ENCODE measurements at places on chromosomes 4 and X. TPM values are rescaled to one million over a fixed set of nuclear protein-coding genes. Genes with fewer than 3 reads are reported as not detected.

DNA sequence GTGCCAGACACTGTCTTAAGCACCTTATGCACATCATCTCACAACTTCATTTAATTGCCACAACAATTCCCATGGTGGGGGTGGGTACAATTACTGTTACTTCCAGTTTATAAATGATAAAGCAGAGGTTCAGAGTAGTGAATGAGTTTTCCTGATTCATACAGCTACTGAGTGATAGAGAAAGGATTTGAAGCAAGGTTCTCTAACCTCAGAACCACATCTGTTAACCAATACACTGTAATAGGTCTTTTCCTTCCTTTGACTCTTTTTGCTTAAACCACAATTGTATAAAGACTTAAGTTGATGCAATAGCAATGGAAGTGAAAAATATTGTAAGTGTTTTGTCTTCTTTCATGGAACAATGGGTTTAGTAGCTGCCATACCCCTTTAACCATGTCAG is 43.5 kb upstream of the PAK3 start:
- DNase-seq = no peak

GRCh38 chrX:13470685-13470977 is 98.8 kb upstream of the EGFL6 start:
- DNase-seq = no peak

GRCh38 chrX:42022158-42022557 is 98.8 kb upstream of the CASK start:
- DNase-seq = no peak

Gene APLN
- polyA plus RNA-seq = 0.75 TPM

- DNase-seq = no peak
Observed at GRCh38 chr4:107115185-107115847, 79.2 kb upstream of the DKK2 start.

DNA sequence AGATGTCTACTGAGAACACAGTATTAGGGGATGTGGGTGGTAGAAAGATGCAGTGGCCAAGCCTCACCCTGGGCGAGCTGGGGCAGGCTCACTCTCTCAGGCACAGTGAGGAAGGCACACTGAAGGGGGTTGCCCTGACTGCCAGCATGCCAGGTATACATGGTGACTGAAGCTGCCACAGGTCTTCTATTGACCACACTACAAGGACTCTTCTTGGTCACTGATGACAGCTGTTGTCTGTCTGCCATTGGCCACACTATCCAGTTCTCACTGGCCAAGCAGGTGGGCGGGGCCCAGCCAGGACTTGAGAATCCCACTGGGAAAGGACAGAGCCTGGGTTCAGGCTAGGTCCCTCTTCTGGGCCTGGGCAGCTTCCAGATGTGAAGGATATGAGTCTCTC is 39.7 kb upstream of the TBC1D14 start:
- DNase-seq = no peak

DNA sequence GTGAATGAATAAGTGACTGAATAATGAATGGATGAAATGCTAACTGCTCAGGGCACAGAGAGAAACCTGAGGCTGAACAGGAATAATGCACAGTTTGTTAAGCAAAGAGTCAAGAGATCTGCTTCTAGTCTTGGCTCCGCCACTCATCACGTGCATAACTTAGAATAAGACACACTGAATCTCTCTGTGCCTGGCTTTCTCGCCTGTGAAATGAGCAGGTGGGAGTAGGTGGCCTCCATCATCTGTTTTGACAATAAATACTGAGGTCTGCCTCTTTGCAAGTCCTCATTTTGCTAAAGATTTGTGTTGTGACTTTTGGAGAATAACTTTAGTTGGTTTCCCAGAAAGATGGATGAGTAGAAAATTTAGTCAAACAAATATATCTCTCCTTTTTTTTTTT is 318.0 kb downstream of the FBXW7 start:
- no peak for DNase-seq

DNA sequence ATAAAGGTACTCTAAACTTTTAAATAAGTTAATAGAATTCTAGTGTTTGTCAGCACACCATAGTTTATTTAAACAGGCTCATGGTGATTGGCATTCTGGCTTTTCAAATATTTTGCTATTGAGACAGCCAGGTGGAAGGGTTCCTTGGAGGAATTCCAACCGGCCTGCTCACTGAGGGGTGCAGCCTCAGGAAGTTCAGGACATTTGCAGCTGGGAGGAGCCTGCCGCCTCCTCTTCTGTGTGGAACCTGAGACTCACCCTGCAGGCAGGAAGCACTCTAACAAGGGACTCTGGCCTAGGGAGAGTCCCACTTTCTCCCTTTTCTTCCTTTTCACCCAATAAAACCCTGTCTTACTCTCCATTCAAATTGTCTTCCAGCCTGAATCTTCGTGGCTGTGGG is 1328.0 kb downstream of the FSTL5 start:
- peak; percentile 22 for DNase-seq

DNA sequence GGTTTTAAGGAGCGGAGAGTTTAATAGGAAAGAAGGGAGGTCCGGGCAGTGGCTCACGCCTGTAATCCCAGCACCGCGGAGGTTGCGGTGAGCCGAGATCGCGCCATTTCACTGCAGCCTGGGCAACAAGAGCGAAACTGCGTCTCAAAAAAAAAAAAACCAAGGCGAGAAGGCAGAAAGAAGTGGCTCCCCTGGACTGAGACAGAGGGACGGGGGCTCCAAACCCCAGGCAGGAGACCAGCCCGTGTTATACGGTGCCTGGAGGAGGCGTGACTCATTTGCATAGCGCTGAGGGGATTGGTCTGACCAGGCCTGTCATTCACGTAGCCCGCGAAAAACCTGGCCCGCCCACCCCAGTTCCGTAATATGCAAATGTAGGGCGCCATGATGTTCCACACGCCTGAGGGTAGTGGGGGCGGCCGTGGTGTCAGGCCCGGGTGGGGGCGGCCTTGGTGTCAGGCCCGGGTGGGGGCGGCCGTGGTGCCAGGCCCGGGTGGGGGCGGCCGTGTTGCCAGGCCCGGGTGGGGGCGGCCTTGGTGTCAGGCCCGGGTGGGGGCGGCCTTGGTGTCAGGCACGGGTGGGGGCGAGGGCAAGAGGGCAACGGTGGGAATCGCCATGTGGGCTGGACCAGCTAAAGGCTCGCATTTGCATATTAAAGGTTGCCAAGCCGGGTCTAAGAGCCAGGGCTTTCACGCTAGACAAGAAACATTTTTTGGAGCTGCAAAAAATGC is 2.1 kb downstream of the PLCXD1 start:
- DNase-seq = peak; percentile 95

DNA sequence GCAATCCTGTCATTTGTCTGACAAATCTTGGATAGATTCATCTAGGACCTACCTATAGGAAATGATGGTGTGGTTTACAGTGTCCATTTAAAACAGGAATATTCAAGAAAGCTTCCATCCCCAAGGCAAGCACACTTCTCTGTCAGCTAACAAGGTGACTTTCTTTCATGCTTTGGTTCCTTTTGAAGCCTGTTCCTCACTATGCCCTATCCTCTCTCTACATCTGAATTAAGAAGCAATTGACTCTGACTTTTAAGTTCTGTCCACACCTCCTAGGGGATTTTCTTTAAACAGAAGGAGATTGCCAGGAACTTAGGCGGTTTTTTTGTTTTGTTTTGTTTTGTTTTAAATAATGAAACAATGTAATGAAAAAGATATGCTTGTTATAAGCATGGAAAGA is 1181.4 kb upstream of the TENM3 start:
- DNase-seq = no peak

GRCh38 chr4:38145741-38146140 is 185.5 kb downstream of the PTTG2 start:
- no peak for DNase-seq

Gene UGT8
- not detected for polyA plus RNA-seq

DNA sequence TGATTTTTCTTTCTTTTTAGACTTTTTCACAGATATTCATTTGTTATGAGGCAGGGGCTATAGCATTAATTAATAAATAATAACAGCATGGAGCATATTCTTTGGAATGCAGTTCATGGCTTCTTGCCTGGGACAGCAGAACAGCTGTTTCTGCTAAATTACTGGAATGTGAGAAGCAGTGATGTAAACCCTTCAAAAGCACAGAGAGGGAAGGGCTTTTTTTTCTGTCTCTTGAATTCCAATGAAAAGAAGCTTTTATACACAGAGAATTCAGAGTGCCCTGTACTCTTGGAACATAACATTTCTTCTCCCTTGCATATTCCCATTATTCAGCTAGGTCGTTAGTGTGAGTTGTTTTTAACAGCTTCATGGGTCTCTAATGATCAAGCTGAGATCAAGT is 28.5 kb upstream of the ANK2 start:
- DNase-seq = no peak

Gene FAM193A
- polyA plus RNA-seq = 6.8 TPM

Gene TEX13C
- polyA plus RNA-seq = not detected

GRCh38 chr4:87365348-87365747 is 25.6 kb downstream of the HSD17B11 start:
- DNase-seq = no peak

GRCh38 chr4:176271749-176272148 is 2.7 kb upstream of the ASB5 start:
- no peak for DNase-seq

DNA sequence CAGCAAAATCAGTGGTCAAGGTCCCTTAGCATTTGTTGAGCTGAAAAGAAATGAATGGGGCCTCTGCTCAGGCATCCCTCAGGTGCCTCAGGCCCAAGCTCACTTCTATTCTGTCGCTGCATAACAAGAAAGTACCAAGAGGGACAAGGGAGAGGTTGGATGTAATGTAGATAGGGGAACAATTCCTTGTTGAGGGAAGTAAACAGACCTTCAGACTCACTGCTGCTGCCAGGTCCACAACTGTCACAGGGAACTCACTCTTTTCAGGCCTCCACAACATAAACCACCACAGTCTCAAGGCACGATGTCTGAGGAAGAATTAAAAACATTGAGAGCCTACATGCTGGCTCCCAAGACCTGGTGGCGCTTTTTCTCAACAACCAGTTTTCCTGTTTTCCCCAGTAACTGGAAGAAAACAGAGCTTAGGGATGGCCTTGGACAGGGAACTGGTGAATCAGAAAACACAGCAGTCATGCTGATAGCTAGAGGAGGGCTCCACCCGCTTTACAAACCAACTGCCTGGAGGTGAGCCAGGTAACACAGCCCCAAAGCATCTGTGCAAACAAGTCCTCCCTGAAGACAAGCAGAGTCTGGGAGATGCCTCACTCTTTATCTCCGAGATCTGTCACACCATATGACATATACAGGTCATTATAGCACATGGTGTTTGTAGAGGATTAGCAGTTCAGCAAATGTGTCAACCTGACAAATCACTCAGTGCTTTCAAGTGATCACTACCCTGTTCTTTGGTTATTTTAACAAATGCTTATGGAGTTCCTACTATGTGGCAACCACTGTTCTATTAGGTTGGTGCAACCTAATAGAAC is 14.3 kb upstream of the AWAT1 start:
- DNase-seq = peak; percentile 64

Gene MGAT4D
- not detected for polyA plus RNA-seq

DNA sequence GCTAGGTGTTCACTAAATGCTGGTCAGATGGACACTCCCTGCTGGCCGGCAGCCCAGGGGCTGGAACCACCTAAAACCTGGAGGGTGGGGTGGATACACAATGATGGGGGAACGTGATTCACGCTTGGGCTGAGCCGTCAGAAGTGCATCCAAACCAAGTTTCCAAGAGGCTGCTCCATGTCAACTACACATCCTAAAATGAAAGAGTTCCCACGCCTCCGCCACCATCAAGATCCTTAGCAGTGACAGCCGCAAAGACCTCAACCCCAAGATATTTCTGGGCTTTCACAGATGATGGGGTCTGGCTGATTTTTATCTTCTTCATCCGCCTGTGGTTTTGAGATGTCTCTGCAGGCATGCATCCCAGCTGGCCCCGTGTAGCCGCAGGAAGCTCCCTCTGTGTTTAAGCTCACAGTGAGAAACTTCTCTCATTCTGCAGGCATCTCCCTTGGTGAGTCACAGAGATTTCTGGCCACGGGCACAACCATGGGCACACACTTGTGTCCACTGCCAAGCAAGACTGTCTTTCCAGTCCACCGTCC is 84.4 kb downstream of the HTRA3 start:
- no peak for DNase-seq

DNA sequence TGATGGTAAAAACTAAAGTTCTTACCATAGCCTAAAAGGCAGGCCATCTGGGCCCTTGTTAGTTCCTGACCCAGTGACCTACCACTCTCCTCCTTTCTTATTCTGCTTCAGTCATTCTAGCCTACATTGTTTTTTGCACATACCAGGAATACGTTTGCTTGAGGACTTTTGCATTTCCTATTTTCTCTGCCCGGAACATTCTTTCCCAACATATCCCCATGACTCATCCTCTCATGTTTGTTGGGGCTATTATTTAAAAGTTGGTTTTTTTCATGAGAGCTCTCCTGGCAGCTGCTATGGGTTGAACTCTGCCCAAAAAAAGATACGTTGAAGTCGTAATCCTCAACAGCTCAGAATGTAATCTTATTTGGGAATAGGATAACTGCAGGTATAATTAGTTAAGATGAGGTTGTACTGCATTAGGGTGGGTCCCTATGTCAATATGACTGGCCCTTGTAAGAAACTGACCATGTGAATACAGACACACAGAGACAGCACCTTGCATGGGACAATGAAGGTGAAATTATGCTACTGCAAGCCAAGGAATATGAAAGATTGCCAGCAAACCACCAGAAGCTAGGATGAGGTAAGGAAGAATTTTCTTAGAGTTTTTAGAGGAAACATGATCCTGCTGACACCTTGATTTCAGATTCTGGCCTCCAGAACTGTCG is 138.3 kb upstream of the PDHA2 start:
- no peak for DNase-seq

DNA sequence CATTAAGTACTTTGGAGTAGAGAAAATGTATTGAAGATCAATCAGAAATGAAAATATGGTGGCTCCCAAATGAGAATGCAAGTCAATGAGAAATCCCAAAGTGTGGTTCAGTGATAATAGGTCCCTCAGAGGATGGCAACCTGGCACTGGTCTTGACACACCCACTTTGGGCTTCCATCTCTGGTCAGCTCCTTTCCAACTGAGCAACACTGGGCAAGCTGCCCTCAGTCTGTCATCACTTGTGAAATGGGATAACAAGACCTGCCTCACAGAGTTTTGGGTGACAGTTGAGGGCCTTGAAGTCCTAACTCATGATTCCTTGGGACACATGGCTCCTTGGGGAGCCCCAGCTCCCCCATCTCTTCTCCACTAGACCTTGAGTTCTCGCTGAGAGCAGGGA is 29.0 kb upstream of the MAMLD1 start:
- DNase-seq = no peak
